ENCODE measurements at places on chromosomes 2 and 18.
A peak's percentile ranks its signal among the peaks of the same experiment; 100 is the strongest.

DNA sequence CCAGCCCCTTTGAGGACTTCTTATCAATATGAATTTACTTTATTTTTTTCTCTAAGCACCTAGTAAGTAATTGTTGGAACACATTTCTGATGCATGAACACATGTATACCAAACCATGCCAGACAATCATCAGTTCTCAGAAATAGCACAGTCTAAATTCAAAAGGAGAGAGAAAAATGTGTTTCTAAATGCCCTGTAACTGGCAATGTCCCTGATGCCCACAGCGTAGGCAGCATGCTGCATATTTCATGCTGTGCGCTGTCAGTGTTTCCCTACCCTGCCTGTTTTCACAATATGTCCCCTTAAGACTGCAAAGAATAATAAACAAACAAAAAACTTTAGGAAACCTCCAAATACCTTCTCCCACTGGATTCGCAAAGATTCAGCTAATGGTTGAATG is 881.0 kb upstream of the CHAC2 start:
- no peak for DNase-seq

DNA sequence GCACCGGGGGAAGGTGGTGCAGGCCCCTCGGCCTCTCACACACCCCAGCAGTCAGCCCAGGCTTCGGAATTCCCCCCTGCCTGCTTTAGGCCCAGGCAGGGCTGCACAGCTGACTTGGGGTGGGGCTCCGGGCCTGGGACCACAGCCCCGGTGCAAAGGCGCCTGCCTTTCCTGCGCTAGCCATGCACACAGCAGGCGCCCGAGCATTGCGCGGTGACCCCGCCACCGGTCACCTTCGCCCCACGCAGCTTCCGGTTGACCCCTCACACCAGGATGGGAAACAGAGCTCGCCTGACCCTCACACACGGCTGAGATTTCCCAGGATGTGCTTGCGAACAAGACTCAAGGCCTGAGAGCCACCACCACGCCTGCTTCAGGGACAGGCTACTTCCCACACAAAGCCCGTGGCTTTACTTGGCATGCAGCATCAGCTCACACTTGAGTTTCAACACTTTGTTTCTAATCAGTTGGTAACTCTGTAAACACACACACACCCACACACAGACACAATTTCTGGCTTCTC is 46.0 kb downstream of the SLC66A2 start:
- peak; percentile 13 for DNase-seq

DNA sequence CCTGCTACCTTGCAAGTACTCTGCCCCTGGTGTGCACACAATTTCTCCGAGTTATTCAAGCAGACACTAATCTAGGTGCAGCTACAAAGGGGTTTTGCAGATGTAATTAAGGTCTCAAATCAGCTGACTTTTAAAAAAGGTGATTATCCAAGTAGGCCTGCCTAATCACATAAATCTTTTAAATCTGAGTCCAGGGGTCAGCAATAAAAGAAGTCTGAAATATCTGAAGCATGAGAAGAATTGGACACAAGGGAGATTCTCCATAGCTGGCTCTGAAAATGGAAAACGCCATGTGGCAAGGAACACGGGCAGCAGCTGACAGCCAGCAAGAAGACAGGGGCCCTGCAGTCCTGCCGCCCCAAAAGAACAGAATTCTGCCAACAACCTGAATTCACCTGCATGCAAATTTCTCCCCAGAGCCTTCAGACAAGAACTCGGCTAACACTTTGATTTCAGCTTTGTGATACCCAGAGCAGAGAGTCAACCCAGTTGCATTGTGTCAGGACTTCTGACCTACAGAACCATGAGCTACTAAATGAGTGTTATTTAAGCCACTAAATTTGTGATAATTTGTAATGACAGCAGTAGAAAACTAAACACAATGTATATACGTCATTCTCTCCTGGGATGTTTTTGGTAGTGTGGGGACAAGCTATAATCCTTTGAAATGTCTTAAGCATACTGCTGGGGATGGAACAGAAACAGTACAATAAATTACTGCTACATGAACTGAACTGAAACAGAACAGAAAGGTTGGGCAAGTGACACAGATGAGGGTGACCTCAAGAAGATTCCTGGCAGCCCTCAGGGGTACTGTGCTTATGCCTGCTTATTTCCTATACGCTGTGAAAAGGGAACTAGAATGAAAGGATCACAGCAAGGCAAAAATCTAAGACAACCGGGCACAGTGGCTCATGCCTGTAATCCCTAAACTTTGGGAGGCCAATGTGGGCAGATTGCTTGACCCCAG is 3.2 kb downstream of the INO80C start:
- DNase-seq = peak; percentile 53

- no peak for DNase-seq
These were observed 11.4 kb downstream of the CHST10 start for GRCh38 chr2:100406120-100406508.

DNA sequence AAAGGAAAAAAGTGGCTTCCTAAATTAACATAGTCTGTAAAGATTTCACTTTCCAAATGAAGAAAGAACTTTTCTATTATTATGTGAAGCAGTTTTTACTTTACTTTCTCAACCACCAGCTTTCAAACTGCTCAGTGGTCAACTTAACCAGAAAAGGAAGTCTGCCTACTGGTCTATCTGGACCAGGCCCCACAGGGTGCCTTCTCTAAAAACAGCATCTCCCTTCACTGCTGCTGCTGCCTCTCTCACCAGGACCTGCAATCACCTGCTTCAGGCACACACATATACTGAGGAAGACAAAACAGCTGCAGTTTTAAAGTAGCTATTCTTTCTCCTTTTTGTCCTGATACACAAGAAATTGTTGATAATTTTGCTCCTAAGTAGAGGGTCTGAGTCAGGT is 221.3 kb upstream of the DCC start:
- DNase-seq = no peak

- DNase-seq = no peak
These were observed 37.4 kb downstream of the SOCS6 start for GRCh38 chr18:70326255-70326654.

- no peak for DNase-seq
These were observed 53.6 kb downstream of the GALNT1 start for GRCh38 chr18:35635170-35635569.

GRCh38 chr2:101870444-101870843 is 121.3 kb upstream of the IL1R2 start:
- no peak for DNase-seq

Measured in suppressor macrophage (primary cell).